ENCODE measurements at places on chromosomes 5 and 9.

GRCh38 chr5:174282391-174282790 lies 236.9 kb downstream of the NSG2 start:
- no peak for DNase-seq

GRCh38 chr5:42621242-42621641 lies 135.4 kb upstream of the CCDC152 start:
- no peak for DNase-seq

DNA sequence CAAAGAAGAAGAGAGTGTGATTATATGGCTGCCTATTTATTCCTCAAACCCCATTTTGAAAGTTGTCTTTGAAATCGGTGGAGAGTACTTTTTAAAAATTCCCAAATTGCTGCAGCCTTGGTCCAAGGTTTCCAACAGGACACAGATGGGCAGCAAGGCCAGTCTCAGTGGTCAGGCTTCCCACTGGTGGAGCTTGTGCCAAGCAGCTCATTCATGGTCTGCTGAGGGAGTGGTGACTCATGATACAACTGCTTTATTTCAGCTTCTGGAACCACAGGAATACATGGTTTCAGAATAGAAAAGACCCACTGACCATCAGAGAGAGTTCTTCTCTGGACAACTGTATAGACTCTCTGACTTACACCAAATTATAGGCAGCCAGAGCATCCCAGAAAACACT lies 673.1 kb upstream of the KLF4 start:
- no peak for DNase-seq

DNA sequence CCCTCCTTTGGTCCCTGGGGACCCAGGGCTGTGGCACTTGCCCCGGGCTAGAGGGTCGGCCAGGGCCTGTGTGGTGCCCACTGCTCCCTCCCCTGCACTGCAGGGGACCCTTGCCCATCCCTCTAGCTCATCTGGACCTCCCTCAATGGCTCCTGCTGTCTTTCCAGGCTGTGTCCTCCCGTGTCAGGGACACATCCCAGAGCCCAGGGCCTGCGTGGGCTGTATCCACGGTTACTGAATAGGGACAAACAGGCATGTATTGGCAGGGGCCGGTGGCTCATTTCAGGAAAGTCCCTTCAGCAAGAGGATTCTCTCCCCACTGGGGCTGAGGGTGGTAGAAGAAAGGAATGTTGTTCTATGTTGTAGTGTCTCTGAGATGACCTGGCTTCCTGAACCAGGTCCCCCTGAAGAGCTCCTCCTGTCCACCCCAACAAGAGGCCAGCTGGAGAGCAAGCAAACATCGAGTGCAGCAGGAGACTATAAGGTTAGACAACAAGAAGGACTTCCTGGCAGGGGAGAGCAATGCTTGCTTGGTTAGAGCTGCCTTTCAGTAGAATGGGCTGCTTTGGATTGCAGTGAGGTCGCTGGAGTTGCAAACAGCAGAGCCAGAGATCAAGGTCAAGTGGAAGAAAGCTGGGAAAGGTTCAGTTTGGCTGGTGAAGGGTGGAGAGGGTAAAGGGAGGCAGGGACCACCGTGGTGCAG lies 1.0 kb upstream of the CRB2 start:
- DNase-seq: no peak

DNA sequence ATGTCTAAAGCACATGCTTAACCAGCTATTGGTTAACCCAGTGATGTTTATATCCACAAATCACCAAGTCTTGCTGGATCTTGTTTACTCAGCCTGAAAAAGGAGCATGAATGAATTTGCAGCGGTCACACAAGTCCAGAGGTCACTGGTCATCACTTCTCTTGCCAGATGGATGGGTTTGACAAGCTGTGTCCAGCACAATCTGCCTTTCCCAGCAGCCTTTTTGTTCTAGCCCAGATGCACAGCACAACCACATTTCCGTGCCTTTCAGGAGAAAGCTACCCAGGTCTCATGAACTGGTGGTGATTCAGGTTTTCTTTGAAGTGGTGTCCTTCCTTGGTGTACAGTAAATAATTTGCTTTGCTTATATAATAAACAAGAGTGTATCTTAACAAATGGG lies 32.1 kb downstream of the TMEM252 start:
- no peak for DNase-seq

DNA sequence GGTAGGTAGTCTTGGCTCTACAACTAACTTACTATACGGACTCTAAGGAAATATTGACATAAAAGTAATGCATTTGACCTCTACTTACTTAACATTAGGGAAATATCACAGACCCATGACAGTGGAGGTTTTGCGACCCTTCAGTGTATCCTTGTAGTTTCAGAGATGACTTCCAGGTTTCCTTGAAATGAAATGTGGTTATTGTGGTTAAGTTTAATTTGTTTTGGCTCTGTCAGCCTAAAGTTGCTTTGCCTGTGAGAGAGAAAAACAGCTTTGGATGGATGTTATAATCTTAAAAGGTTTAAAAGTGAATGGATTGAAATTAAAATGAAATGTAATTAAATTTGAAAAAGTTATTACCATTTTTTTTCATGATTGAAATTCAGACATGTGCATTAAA lies 42.9 kb downstream of the LRRTM2 start:
- no peak for DNase-seq

- no peak for DNase-seq
Observed at GRCh38 chr5:10902145-10902544, 141.1 kb upstream of the DAP start.

DNA sequence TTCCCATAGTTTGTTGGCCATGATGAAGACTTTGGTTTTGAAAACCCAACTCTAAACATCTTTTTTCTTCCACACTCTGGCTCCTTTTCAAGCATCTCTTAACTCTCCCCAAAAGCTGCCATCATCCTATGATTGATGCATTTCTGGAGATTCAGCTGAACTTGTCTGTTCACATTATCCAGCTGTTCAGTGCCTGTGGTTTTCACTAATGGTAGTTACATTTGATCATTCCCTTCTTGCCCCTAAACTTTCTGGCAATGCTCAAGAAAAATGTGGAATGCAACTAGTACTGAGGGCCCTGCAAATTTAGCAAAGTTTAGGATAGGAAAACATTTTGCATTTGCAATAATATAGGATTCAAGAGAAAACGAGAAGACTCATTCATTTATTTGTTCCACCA lies 267.5 kb downstream of the ENC1 start:
- no peak for DNase-seq

All from activated T-cell treated with anti-CD3 and anti-CD28 coated beads, Interleukin-2, amount 50 U/mL, for 24 hours (primary cell).